Activated naive CD4-positive, alpha-beta T cell treated with anti-CD3 and anti-CD28 coated beads for 36 hours (primary cell): ENCODE measurements at places on chromosomes 12 and 14. TPM values are rescaled to one million over a fixed set of nuclear protein-coding genes. Genes with fewer than 3 reads are reported as not detected.

GRCh38 chr14:21526672-21527317 is 649 bp upstream of the SALL2 start:
- H3K27ac ChIP-seq = no peak overlapping the region
- peak overlapping the region; percentile 79 for H3K4me3 ChIP-seq
- no peaks in the 10 kb centered on the region for H3K27me3 ChIP-seq
- no peak for DNase-seq
- no peaks in the 10 kb centered on the region for H3K36me3 ChIP-seq

DNA sequence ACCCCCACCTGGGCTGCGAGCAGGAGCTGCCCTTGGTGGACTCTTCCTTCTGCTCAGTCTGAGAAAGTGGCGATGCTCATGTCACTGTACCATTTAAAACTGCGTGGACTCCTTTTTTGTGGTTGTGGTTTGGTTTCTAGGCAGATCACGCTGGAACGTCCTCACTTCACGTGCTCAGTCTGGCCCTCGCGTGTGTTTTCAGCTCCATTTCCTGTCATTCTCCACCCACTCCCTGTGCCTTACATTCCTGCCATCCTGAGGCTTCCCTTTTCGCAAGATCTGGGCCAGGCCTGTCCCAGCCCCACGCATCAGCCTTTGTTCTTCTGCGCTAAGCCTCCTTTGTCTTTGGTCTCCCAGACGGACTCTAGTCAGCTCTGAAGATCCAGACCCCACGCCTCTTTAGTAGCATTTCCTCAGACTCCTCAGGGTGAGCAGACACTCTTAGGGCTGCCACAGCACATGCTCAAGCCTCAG is 105.4 kb downstream of the FBXL14 start:
- DNase-seq = peak; percentile 37
- peaks cover 9% of the 10 kb centered on the region for H3K36me3 ChIP-seq
- peak overlapping the region; percentile 27 for H3K27ac ChIP-seq
- no peaks in the 10 kb centered on the region for H3K27me3 ChIP-seq
- H3K4me1 ChIP-seq = peaks cover 18% of the 10 kb centered on the region
- H3K4me3 ChIP-seq = no peak overlapping the region

DNA sequence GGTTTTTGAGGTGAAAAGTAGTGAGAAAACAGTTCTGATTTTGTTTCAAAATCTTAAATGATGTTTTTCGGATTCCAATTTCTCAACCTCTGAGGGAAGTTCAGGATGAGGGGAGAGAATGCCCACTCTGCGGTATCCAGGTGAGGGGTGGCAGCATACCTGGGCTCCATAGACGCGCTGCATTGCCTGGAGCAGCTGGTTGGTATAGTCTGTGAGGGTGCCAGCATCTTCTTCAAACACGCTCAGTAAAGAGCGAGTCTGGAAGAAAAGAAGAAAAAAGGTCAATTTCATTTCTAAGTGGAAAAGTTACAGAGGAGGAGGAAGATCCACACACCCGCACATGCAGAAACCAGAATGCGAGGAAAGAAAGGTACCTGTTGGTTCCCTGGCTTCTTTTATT is 7.0 kb downstream of the APPL2 start:
- no peaks in the 10 kb centered on the region for H3K27me3 ChIP-seq
- H3K27ac ChIP-seq = no peak overlapping the region
- H3K36me3 ChIP-seq = peaks cover 15% of the 10 kb centered on the region
- H3K4me3 ChIP-seq = no peak overlapping the region
- peaks cover 64% of the 10 kb centered on the region for H3K4me1 ChIP-seq

CLEC4A gene
- total RNA-seq = 1.2 TPM

SOX5 gene
- not detected for total RNA-seq

C1QL4 gene
- total RNA-seq = not detected
